Stimulated activated CD4-positive, alpha-beta T cell treated with anti-CD3 and anti-CD28 coated beads, Interleukin-4, amount 100 ng/mL, for 1 hour (primary cell): ENCODE measurements at places on chromosomes 5 and 9.
A peak's percentile ranks its signal among the peaks of the same experiment; 100 is the strongest.

GRCh38 chr9:18260521-18260920 is 213.4 kb upstream of the ADAMTSL1 start:
- no peak for DNase-seq

DNA sequence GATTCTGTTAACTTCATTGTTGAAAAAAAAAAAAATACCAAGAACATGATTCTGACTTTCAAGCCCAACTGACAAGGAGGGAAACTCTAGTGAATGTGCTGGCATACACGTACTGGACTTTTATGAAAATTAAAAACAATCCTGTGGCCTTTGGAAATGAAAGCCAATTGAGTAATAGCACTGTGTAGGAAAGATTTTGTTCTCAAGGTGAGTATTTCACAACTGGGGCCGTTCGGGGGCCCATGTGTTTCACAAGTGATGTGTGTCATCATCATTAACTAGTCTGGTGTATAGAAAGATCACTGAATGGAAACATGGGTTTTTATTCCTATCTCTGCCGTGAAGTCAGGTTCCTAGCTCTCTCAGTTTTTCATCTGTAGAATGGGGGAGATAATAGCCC is 605.0 kb upstream of the CLINT1 start:
- DNase-seq = no peak

- no peak for DNase-seq
Measured at GRCh38 chr5:21070858-21071257, 1082.9 kb upstream of the CDH18 start.

- no peak for DNase-seq
Measured at GRCh38 chr9:136339958-136340310, 12.6 kb downstream of the GPSM1 start.

- DNase-seq = no peak
Measured at GRCh38 chr5:123518111-123518510, 6.1 kb downstream of the CSNK1G3 start.

- DNase-seq = no peak
Measured at GRCh38 chr5:96259151-96259772, 173.8 kb downstream of the PCSK1 start.

- no peak for DNase-seq
Measured at GRCh38 chr5:175124251-175124813, 319.6 kb downstream of the DRD1 start.

DNA sequence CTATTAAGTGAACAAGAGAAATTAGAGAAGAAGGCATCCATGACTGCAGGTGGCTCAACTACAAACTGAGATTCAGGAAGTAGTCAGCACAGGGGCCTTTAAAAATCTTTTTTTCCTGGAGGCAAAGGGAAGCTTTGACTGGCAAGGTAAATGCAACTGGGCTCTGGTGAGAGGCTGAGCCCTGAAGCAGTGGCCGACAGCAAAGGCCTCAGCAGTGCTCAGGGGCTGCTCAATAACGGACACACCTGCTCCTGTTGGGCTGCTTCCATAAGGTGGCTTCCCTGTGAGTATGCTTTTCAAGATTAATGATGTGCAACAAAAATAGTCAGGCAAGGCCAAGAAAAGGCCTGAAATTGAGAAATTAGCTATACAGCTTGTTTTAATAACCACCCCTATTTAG is 134.2 kb upstream of the RGMB start:
- DNase-seq = no peak

- no peak for DNase-seq
Measured at GRCh38 chr5:35679357-35679756, 61.7 kb downstream of the SPEF2 start.

GRCh38 chr9:68493958-68494577 is 46.6 kb downstream of the TMEM252 start:
- DNase-seq = no peak

- DNase-seq = no peak
Measured at GRCh38 chr5:69152731-69153130, 14.2 kb upstream of the CCNB1 start.

DNA sequence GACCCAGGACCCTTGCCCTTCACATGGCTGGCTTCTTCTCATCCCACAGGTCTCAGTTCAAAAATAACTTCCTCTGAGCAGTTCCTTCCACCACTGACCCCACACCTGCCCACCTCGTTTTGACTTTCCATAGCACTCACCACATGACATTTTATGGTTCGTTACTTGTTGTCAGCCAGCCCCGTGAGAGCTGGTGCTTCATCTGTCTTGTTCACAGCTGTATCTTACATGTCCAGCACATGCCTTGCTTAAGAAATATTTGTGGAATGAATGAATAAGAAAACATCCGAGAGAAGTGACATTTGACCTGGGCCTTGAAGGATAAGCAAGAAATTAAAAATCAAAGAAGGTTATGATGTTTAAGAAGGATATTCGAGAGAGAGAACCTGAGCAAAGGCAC is 193.9 kb downstream of the RFK start:
- DNase-seq = no peak

DNA sequence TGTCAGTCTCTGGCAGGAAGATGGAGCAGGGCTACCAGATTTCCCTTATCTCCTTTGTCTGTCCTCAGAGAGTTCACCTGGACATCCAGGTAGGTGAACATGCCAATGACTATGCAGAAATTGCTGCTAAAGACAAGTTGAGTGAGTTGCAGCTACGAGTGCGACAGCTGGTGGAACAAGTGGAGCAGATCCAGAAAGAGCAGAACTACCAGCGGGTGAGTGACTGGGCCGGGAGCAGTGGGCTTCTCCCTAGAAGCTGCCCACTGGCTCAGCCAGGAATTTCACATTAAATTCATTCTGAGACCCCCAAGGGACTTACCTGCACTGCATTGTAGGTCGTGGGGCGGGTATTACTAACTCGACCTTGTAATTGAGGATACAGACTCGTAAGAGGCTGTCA is 2.1 kb downstream of the TMED9 start:
- no peak for DNase-seq

GRCh38 chr5:147040856-147041255 is 162.3 kb upstream of the PPP2R2B start:
- no peak for DNase-seq

GRCh38 chr9:8477450-8477849 is 677.9 kb upstream of the DMAC1 start:
- DNase-seq = no peak

DNA sequence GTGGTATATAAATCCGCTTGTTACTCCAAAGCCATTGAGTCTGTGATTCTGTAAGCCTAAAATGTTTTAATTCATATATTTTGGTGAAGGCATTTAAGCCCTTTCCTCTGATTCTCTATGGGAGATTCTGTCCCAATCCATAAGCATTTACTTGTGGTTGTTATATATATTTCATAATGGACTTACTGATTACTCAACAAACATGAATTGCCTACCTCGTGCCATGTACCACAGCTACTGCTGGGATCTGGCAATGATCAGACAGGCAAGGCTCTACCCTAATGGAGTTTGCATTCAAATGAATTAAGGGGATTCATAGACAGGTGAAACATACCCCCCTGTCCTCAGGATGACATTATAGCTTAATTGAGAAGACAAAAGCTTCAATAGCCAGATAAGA is 54.5 kb downstream of the C9orf152 start:
- no peak for DNase-seq

GRCh38 chr9:97398999-97399758 is 12.7 kb upstream of the TDRD7 start:
- peak; percentile 71 for DNase-seq

GRCh38 chr9:98924946-98925820 is 18.5 kb upstream of the COL15A1 start:
- DNase-seq = no peak

GRCh38 chr5:123441408-123441807 is 18.2 kb upstream of the CEP120 start:
- DNase-seq = peak; percentile 22

GRCh38 chr5:110032376-110032775 is 342.6 kb downstream of the MAN2A1 start:
- DNase-seq = no peak

DNA sequence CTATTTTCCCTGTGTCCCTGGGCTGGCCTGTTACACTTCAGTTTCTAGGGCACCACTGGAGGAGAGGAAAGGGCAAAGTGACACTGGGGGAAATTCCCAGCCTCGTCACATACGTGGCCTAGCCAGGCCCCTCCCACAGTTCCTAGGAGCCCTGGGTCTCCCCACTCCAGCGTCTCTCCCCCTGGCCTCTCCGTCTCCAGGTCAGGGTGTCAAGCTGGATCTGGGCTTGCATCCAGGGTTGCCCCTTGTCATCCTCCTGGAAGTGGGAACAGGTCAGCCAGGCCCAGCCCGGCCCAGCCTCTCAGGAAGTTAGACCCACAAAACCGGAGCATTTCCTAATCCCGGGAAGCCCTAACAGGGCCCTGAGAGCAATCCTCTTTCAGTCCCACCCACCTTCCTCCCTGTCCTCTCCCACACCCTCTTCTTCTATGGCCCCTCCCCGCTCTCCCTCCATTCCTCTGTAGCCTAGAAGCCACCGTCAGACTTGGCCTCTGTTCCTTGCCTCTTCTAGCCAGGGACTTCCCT is 4.7 kb upstream of the TNIP1 start:
- DNase-seq = peak; percentile 55

DNA sequence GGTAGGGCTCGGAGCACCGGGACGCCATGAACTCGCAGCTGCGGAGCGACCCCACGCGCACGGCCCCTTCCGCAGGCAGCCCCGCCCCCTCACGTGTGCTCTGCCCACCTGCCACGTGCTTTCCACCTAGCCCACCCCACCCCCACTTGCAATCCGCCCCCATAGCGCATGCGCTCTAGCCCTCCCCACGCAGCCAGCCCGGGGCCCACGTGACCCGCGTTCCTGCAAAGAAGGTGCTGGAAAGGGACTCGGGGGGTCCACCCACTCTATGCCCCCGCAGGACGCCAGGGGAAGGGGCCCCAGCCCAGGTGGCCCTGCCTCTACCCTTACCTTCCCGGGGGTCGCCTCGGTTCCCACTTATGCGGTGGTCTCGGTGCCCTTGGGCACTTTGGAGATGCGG is at the start of gene SOHLH1:
Gene SOHLH1 (minus strand): TSS at position 42 of the 400 bp plus-strand sequence. CDS start 14 bp downstream, at position 28.
- no peak for DNase-seq

- no peak for DNase-seq
Measured at GRCh38 chr9:7315746-7316145, 483.8 kb downstream of the DMAC1 start.

DNA sequence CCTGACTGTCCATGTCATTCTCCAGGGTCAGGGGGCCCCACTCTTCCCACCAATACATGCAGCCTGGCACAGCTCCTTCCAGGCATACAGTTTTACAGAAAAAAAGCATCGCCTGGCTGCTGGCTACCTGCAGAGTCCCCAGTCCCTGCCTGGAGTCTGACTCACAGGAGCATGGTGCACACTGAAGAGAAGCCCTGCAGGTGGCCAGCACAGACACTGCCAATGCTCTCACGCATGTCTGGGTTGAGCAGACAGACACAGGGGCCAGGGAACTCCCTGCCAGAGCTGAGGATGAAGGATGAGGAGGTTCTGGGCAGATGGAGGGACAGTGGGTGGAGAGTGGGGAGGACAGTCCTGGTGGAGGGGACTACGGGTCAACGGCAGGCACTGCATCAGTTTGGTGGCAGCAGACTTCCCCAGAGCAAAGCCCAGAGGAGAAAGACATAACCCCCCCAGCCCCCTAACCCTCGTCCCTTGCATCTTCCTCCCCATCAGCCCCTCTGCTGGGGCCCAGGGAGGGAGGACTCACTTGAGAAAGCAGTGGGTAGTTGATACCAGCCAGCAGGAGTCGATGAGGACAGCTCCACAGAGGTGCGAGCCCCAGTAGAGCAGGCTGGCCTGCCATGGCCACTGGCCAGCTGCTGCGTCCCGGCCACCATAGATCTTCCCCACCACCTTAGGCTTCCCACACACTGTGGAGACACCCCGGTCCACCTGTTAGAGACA is 72.9 kb upstream of the SPTLC1 start:
- no peak for DNase-seq

DNA sequence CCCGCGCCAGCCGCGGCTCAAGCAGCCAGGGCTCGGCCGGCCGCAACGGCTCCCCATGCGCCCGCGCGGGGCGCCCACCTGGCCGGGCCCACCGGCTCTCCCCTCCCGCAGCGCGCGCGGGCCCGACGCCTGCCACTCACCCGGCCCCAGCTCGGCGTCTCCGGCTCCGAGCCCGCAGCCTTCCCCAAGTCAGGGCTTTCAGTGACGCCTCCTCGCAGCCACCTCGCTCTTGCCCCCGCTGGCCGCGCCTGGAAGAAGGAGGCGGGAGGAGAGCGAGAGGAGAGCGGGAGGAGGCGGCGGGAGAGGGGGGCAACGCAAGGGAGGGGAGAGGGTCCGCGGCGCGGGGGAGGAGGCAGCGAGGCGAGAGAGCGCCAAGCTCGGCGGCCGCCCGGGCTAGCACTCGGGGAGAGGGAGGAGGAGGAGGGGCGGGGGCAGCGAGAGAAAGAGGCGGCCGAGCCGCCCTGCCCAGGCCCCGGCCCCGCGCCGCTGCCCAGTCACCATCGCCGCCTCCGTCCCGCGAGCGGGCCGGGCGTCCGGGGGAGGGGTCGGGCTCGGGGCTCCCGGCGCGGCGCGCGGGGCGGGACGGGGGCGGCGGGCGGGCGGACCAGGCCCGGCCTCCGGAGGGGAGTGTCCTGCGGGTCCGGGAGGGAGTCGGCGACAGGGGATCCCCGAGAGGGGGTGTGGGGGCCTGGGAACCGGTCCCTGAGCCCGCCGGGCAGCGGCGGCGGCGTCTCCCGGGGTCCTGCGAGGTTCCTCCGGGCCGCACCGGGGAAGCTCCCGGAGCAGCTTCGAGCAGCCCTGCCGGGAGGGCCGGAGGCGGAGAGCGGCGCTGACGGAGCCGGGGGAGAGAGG is at the start of gene LHFPL2:
Gene LHFPL2 (minus strand): TSS at position 414 of the 852 bp plus-strand sequence. CDS start 138,559 bp downstream, outside the sequence.
- DNase-seq = peak; percentile 30

DNA sequence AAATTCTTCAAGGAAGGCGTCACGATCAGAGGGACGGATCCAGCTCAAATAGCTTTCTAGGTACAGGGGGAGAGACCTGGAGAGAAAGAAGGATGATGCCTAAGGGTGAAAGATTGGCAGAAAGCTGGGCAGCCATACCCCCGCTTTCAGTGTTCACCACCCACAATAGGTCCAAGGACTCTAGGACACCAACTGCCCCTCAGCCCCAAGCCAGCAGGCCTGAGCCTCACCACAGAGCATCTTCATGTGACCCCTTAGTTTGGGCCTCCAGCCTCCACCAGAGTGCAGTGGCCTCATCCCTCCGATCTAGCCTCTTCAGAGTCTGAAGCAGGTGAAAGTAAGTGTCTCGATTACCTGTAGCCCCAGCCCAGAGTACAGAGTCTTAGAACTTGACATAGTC is 1.7 kb upstream of the VCP start:
- no peak for DNase-seq

- DNase-seq = no peak
Measured at GRCh38 chr9:95635986-95636671, 119.4 kb upstream of the PTCH1 start.

DNA sequence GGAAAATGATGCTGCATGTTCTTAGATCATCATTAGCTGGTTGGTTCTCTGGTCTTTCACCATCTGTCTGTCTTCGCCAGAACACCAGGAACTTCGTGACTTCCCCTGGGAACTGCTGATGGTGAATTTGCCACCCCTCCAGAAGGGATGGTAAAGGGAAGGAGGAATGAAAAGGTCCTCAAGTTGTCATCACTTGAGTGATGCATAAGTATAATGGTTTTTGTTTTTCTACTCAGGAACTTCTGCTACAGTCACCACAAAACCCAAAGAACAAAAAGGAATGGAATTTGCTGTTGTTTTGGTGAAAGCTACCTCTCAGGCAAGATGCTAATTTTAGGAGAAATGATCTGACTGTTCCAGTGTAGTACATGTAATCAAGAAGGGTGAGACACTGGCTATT is 328.4 kb downstream of the ARHGEF28 start:
- DNase-seq = no peak
